ENCODE measurements at places on chromosomes 6 and 20.

GRCh38 chr6:110944681-110945151 is 13.8 kb upstream of the GTF3C6 start:
- DNase-seq, result peak; percentile 63

- no peak for DNase-seq
These were observed 715.8 kb upstream of the HS3ST5 start for GRCh38 chr6:115058414-115059211.

- DNase-seq, result no peak
These were observed 62.4 kb downstream of the TTI1 start for GRCh38 chr20:37970856-37971245.

- DNase-seq, result no peak
These were observed 444.4 kb downstream of the HDGFL1 start for GRCh38 chr6:23013776-23014175.

DNA sequence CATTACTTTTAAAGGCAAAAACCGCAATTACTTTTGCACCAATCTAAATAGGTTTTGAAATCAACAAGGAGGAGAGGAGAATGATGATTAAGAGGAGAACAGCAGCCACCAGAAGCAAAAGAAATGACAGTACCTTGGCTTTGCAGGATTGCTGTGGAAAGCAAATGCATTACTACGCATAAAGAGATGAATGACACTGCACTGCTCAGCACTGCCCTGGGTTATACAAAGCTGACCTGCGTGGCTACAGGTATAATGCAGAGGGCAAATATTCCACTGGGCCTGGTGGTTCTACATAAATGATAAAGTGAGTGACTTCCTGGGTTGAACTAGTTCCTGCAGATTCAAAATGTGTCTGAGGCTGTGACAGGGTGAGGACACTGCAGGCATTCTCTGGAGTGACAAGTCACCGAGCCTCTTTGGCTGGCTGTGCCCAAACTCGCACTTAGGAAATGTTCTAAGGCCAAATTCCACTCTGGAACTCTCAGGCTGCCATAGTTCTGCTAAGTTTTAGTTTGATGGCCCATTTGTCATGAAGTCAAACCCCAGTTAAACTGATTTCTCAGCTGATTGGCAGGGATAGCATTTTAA is 78.6 kb downstream of the INSM1 start:
- no peak for DNase-seq
